ENCODE measurements at places on chromosomes 13 and 19. TPM values are rescaled to one million over a fixed set of nuclear protein-coding genes. Genes with fewer than 3 reads are reported as not detected.

ZNF8 gene
- 16.4 TPM for total RNA-seq

SLC5A5 gene
- total RNA-seq = 0.75 TPM

TLE6 gene
- 3.8 TPM for total RNA-seq

KIR2DL4 gene
- total RNA-seq = not detected

MAMSTR gene
- 2.0 TPM for total RNA-seq

DNA sequence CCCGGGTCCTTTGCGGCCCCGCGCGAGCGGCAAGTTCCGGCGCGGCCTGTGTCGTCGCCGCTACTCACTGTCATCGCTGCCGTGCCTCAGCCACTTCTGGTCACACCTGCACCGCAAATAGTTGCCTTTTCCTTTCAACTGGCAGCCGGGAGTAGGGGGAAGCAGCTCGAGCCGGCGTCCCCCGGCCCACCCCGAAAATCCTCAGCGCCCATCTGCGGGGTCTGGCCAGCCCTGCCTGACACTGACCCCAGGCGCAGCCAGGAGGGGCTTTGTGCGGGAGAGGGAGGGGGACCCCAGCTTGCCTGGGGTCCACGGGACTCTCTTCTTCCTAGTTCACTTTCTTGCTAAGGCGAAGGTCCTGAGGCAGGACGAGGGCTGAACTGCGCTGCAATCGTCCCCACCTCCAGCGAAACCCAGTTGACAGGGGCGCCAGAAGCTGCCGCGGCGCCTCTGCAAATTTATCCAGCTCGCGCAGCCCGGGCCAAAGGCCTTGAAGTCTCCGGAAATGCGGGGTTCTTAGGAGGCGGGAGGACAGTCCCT is 1.7 kb downstream of the PDX1 start:
- peaks cover 8% of the 10 kb centered on the region for H3K4me1 ChIP-seq
- H3K4me3 ChIP-seq = peak overlapping the region; percentile 89
- peaks cover 90% of the 10 kb centered on the region for H3K27me3 ChIP-seq
- DNase-seq = no peak
- H3K27ac ChIP-seq = no peak overlapping the region

DNA sequence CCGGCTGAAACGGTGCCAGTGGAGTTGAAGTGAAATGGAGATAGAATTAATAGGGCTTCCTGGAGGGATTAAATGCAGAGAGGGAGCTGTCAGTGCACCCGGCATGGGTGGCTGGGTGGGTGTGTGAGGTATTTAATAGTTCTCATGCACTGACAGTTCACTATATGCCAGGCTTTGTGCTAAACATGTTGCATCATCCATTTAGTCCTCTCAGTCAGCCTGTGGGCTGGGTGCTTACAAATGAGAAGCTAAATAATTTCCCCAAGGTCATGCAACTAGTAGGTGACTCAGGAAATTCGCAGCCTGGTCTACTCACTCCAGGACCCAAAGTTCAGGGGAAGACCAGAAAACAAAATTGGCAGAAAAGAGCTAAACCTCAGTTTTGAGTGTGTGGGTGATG is 63.5 kb upstream of the SPATA13 start:
- no peak for DNase-seq
- no peak overlapping the region for H3K4me3 ChIP-seq
- no peaks in the 10 kb centered on the region for H3K27me3 ChIP-seq
- H3K36me3 ChIP-seq = no peaks in the 10 kb centered on the region

DNA sequence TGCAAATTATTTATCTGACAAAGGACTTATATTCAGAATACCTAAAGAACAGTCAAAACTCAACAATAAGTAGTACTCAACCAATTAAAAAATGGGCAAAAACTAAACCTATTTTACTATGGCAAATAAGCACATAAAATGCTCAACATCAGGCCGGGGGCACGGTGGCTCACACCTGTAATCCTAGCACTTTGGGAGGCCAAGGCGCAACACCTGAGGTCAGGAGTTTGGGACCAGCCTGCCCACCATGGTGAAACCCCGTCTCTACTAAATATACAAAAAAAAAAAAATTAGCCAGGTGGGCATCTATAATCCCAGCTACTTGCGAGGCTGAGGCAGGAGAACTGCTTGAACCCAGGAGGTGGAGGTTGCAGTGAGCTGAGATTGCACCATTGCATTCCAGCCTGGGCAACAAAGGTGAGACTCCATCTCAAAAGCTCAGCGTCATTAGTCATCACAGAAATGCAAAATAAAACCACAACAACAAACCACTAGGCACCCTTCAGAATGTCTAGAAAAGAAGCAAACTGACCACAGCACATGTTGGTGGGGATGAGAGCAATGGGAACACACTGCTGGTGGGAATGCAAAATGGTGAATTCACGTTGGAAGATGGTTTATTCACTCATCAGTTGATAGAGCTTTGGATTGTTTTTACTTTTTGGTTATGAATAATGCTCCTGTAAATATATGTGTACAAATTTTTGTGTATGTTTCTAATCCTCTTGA is 180.6 kb upstream of the SOX1 start:
- H3K27ac ChIP-seq = no peak overlapping the region
- no peaks in the 10 kb centered on the region for H3K36me3 ChIP-seq
- peaks cover 67% of the 10 kb centered on the region for H3K27me3 ChIP-seq
- H3K4me3 ChIP-seq = no peak overlapping the region
